ENCODE measurements at places on chromosomes 7 and 10. TPM values are rescaled to one million over a fixed set of nuclear protein-coding genes. Genes with fewer than 3 reads are reported as not detected.

DNA sequence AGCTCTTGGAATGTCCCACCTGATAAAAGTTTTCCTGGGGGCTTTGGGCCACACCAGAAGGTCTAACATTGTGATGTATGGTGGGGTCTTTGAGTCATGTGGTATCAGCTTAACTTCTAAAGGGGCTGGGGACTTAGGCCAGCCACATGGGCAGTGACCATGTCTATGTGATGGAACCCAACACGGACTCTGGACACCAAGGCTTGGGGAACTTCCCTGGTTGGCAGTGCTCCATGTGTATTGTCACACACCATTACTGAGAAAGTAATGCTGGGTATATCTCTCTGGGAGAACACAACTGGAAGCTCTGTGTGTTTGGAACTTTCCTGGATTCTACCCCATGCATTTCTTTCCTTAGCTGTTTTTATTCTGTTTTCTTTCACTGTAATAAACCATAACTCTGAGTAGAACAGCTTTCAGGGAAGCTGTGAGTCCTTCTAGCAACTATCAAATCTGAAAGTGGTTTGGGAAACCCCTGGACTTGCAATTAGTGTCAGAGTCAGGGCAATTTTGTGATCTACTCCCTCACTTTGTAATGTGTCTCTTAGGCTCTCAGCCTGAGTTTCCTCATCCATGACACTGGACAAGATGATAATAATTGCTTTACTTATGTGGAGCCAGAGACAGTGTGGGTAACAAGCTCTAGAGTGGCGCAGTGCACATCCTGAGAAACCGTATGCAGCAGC, 28.4 kb upstream of the AGK start:
- no peak for DNase-seq

DNA sequence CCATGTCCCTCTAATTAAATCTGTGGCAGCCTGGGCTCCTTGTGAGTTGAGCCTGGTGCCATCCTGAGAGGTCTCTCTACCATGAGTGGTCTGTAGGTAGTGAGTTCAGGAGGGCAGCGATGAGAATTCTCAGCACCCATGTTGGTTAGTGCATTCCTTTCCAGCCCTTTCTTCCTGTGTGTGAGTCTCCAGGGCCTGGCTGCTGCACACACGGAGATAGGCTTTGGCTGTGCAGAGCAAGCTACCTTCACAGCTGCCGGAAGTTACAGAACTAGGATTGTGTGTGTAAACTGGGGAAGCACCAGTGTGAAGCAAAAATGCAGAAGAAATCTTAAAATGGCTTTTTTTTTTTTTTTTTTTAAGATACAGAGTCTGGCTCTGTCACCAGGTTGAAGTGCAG, 358.6 kb downstream of the PAXIP1 start:
- no peak for DNase-seq

- no peak for DNase-seq
These were observed 2.0 kb downstream of the ELN start for GRCh38 chr7:74029991-74030415.

- DNase-seq = no peak
These were observed 1.3 kb upstream of the FAM3C start for GRCh38 chr7:121397361-121397760.

Gene MYL10
- polyA plus RNA-seq = not detected

Gene CDC123
- polyA plus RNA-seq = 44.3 TPM

Gene PNLIPRP3
- polyA plus RNA-seq = not detected

Gene GTF2IRD1
- polyA plus RNA-seq = 0.45 TPM

Gene CCDC136
- 1.1 TPM for polyA plus RNA-seq

All from B cell (primary cell).